ENCODE measurements at places on chromosomes 16 and 17.

- H3K4me3 ChIP-seq, result no peak overlapping the region
- DNase-seq, result no peak
- no peaks in the 10 kb centered on the region for H3K4me1 ChIP-seq
- no peaks in the 10 kb centered on the region for H3K27me3 ChIP-seq
Observed at GRCh38 chr17:50683434-50684287, 24.1 kb downstream of the ANKRD40 start.

- H3K4me1 ChIP-seq, result no peaks in the 10 kb centered on the region
- H3K27ac ChIP-seq, result no peak overlapping the region
- H3K4me3 ChIP-seq, result no peak overlapping the region
- H3K36me3 ChIP-seq, result no peaks in the 10 kb centered on the region
- DNase-seq, result no peak
- H3K27me3 ChIP-seq, result peaks cover 3% of the 10 kb centered on the region
Observed at GRCh38 chr16:86200722-86201121, 301.8 kb downstream of the IRF8 start.

- H3K27me3 ChIP-seq, result no peaks in the 10 kb centered on the region
- peaks cover 4% of the 10 kb centered on the region for H3K4me1 ChIP-seq
- DNase-seq, result no peak
Observed at GRCh38 chr16:79601092-79601930, 774 bp upstream of the MAF start.

DNA sequence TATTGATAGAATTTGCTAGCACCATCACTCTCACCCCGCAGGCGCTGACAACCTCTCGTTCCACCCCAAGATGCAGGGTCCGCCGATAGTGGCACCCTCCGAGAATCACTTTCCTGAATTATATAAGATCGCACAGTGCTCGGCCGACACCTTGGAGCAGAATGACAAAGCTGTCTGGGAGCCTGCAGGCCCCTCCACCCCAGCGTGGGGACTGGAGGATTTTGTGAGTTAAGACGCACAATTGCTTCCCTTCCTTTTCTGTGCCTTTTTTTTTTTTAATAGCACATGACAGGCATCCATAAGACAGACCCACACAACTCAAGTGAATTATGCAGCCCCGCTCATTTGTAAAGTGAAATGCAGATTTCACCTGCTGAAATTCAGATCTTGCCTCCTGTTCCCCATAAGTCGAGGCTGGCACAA lies 155.3 kb downstream of the C16orf78 start:
- no peaks in the 10 kb centered on the region for H3K36me3 ChIP-seq
- DNase-seq, result no peak
- no peaks in the 10 kb centered on the region for H3K27me3 ChIP-seq

DNA sequence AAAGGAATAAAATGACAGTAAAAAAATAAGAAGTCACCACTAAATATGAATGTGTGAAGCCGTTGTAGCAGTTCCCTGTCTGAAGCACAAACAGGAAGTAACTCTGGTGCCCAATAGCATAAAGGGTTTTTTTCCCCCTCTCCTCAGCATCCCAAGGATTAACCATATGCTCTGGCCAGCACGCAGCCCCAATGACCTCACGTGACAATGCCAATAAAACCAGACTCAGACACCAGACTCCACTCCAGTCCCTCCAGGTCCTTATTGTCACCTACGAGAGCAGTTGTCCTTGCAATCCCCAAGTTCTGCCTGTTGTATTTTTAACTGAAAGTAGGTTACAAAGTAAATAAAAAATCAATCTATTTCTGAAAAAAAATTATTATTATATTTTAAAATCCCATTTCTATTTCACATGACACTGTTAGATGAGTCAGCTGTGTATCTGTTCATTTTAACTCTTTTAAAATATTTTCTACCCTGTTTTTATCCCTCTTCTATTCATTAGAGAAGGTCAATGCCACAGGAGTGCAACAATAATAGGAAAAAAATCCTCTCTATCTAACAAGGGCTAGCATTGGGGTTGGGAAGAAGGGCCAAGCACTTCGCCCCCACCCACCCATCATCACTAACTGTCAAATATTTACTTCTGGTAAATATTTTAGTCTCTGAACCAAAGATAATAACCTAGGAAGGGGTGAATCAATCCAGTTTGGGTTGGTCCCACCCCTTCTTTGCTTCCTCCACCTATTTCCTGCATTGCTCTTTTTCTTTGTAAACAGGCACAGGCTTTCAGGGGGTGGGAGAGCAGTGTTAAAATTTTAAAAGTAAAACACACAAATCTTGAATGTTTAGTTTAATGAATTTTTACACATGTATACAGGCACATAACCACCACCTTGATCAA lies 6.6 kb downstream of the PRAC1 start:
- H3K4me3 ChIP-seq, result no peak overlapping the region
- no peaks in the 10 kb centered on the region for H3K4me1 ChIP-seq
- H3K27ac ChIP-seq, result no peak overlapping the region

DNA sequence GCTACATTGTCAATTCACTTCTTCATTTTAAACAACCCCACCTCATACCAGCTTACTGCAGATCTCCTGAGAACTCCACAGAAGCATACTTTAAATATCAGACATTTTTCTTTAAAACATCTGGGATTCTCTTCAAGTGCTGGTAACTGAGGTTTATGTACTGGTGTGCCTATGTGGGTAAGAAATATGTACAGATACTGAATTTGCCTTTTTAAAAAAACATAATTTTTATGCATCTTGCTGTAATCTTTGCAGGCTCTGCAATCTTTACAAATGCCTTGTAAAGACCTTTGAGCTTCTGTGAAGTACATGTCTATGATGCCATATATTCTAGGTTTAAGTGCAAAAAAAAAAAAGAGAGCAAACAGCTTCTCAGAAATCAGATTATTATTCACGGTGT lies 127.6 kb upstream of the NOG start:
- H3K27me3 ChIP-seq, result no peaks in the 10 kb centered on the region
- no peaks in the 10 kb centered on the region for H3K36me3 ChIP-seq
- H3K27ac ChIP-seq, result no peak overlapping the region
- H3K4me3 ChIP-seq, result no peak overlapping the region

- no peaks in the 10 kb centered on the region for H3K4me1 ChIP-seq
- no peak overlapping the region for H3K4me3 ChIP-seq
- H3K27me3 ChIP-seq, result no peaks in the 10 kb centered on the region
Observed at GRCh38 chr17:77735566-77736198, 222.8 kb upstream of the TNRC6C start.

DNA sequence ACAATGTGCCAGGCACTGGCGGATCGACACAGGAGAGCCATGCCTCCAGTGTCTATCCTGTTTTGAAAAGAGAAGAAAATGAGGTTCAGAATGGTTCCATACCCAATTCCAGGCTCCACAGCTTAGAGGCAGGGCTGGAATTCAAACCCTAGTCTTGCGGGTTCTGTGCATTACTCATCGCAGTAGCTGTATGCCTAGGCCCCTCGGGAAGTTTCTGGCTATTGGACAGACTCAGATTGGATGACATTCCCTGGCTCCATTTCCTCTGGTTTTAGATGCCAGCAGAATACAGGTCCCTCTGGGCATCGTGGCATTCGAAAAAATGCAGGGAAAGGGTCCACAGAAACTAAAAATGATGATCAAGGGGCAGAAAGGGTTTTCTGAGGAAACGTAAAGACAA lies 184.7 kb downstream of the COPRS start:
- H3K4me1 ChIP-seq, result no peaks in the 10 kb centered on the region
- no peak for DNase-seq
- no peak overlapping the region for H3K4me3 ChIP-seq
